ENCODE measurements at places on chromosomes 6 and 20.

DNA sequence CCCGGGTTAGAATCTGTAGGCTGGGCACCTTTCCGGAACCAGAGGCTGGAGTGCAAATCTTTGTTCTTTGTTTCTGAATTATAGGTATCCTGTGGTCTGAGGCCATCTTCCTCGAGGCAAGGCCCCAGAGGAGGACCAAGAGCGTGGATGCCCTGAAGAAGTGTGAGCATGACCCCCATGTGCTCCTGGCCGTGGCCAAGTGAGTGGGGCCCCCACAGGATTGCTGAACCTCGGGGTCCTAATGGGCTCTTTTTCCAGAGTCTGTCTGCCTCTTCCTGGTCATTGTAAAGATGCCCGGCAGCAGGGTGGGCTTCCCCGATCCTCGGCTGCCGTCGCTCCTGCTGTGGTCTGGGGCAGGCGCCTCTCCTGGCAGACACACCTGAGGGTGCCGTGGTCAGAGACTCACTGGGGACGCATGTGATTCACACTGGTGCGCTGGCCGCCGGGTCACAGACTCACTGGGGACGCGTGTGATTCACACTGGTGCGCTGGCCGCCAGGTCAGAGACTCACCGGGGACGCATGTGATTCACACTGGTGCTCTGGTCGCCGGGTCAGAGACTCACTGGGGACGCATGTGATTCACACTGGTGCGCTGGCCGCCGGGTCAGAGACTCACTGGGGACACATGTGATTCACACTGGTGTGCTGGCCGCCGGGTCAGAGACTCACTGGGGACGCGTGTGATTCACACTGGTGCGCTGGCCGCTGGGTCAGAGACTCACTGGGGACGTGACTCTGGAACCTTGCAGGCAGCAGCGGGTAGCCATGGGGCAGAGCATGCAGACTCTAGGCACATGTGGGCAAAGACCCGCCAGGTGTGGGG, 6.5 kb upstream of the C20orf204 start:
- no peak for DNase-seq

GRCh38 chr20:3172933-3173609, at the start of gene LZTS3:
LZTS3 (minus strand) TSS chr20:3173549; CDS start chr20:3167163, 6,386 bp downstream.
- DNase-seq, result peak; percentile 86

GRCh38 chr6:170251776-170252571, 38.9 kb downstream of the DLL1 start:
- DNase-seq, result no peak

DNA sequence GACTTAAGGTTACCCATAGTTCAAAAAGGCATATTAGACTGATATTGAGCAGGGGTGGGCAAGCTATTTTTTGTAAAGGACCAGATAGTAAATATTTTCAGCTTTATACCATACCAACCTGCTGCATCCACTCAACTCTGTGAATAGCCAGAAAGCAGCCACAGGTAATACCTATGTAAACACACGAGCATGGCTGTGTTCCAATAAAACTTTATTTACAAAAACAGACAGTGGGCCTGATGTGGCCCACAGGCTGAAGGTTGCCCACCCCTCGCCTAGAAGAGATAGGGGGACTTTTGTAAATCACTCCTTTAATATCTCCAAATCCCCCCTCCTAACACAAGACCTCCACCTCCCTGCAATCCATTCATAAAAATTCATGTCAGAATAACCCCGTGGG, 64.4 kb downstream of the PSMG4 start:
- DNase-seq, result no peak

GRCh38 chr6:11424395-11425034, 113.0 kb upstream of the TMEM170B start:
- no peak for DNase-seq

- DNase-seq, result no peak
These were observed 44.7 kb downstream of the RGS17 start for GRCh38 chr6:153086225-153086990.

DNA sequence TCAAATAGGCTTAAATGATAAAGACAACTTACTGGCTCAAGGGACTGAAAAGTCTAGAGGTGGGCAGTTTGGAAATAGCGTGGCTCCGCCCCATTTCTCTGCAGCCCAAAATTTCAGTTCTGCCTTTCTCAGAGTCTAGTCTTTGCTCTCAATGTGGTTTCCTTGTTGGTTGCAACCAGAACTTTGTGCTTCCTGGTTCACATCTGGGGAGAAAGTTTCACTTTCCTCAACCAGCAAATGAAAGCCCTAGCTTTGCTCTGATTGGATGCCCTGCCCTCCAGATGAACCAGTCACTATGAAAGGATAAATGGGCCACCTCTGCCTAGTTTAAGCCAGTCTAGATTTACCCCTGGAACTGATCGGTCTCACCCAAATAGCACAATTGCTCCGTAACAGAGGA, 14.9 kb downstream of the SYCP2L start:
- no peak for DNase-seq

DNA sequence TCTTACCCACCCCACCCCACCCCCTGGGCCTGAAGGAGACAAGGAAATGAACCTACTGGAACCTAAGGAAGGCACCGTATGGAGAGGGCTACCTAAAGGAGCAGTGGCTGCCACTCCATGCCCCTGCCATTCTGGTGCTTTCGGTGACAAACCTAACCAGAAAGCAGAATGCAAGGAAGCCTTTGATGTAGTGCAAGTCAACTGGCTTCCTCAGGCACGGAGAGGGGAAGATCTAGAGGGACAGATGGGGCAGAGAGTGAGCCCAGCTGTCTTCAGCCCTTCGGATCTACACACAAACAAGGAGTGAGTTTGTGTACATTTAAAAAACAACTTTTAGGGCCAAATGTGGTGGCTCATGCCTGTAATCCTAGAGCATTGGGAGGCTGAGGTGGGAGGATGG, 39.5 kb downstream of the PPP1R16B start:
- no peak for DNase-seq

DNA sequence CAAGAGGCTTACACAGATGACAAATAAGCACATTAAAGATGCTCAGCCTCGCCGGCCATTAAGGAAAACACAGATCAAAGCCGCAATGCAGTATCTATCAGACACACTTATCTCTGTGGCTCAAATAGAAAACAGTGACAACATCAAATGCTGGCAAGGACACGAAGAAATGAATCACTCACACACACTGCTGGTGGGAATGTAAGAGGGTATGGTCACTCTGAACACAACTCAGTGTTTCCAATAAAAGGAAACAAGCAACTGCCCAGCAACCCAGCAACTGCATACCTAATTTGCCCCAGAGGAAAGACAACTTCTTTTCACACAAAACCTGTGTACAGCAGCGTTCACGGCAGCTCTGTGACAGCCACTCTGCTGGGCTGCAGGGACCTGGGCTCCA, 155.8 kb downstream of the WDR27 start:
- DNase-seq, result no peak

GRCh38 chr20:32019156-32019510, 8.9 kb downstream of the CCM2L start:
- DNase-seq, result no peak

DNA sequence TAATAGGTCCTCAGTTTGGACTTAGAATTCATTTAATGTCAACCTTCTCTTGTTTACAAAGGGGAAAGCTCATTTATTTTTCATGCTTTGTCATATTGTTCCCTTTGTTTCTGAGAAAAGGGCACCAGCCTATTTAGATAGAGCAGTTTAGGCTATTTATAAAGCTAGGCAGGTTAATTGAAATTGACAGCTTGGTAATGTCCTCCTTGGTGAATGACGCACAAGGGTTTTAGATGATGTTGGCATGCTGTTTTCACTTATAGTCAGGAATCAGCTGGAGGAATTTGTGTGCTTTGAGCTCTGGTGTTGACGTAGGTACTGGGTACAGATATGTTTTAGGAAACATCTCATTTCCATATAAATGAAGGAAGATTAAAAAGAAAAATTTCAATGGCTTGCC, 45.2 kb downstream of the BCKDHB start:
- DNase-seq, result no peak

GRCh38 chr6:148650941-148651505, 95.8 kb upstream of the UST start:
- DNase-seq, result no peak

DNA sequence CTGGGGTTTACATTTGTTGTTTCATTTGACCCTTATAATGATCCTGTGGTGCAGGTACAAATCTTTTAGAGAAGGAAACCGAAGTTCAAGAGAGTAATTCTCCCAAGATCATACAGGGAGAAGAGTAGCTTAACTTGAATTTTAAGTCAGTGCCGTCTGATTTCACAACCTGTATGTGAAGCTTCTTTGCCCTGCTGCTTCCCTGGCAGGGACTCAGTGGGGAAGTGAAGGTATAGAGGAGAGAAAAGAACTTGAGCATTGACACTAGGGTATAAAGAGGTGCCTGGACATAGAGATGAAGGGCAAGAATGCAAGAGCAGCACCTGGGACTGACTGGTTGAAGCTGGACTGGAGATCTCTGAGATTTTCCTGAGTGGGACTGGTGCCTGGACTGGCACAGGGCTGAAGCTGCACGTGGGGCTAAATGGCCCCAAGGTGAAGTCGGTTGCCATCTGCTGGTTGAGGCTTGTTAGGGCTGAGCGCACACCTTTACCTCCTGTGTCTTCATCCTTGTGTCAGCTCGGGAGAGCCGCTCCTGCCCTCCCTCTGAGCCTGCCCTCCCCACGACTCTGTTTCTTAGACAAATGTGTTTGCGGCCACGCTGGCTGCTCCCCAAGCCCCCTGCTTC, 41.8 kb downstream of the FARS2 start:
- peak; percentile 53 for DNase-seq

DNA sequence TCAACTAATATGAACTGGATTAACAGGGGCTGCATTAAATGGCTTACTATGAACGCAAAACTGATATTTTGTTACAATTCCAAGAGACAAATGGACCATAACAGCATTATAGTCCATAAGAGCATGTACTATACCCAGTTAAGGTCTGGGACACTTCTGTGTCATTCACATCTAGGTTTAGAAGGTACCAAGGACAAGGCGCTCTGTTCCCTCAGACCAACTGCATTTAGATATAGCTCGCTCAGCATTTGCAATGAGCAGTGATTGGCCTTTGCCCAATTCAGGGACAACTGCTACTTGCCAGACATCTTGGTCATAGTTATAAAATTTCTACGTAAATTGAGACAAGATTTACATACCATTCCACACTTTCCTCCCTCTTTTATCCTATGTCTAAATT, 132.4 kb downstream of the HS3ST5 start:
- DNase-seq, result no peak

- DNase-seq, result no peak
These were observed 27.3 kb downstream of the RRBP1 start for GRCh38 chr20:17654649-17655285.

DNA sequence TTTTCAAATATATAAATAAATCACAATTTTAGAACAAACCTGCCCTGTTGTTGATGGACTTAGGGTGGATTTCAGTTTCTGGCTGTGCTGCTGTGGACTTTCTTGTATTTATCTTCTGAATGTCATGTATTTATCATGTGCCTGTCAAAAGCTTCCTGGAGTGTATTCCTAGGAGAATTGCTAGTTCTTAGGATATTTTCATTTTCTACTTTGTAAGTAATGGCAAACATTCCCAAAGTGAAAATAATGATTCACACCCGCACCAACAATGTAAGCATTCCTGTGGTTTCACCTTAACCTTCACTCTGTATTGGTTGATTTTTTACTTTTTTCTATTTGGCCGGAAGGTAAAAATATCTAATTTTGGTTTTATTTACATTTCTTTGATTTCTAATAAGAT, 387.8 kb downstream of the SMOC2 start:
- DNase-seq, result no peak

DNA sequence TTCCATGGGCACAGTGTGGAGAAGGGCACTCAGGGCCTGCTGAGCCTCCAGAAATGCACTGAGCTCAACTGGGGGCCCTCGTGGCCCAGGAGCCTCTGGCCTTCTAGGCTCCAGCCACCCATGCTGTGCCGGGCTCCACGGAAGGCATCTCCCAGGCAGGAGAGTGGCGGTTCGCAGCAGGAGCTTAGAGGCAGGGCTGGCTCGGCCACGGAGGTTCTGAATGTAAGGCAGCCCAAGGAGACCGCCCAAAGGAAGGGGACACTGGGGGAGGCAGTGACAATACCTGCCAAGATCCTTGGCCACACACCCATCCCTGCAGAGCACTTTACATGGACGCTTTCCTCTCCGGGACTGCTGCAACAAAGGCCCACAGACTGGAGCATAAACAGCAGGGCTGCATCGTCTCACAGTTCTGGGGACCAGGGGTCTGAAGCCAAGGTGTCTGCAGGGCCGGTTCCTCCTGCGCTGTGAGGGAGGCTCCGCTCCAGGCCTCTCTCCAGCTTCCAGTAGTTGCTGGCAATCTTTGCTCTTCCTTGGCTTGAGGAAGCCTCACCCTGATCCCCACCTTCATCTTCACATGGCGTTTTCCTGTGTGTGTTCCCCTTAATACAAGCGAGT, 128.2 kb upstream of the CDH4 start:
- DNase-seq, result no peak

- no peak for DNase-seq
These were observed 185.7 kb upstream of the MARCKS start for GRCh38 chr6:113671421-113671820.

DNA sequence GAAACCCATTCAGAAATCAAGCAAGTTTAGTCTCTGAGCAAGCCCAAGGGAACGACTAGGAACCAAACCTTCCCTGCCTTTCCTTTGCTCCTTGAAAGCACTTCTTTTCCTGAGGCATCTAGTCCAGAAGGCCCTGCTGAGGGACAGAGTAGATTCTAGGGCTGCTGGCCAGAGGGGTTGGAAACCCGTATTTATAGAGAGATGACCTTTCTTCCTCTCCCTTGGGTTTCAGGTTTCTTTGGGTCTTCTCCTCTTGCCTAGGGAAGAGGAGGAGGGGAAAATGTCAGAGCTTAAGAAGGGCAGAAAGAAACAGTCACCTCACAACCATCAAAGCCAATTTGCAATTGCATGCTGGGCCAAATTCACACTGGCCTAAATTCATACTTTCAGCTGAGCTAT, 5.8 kb downstream of the APOBEC2 start:
- no peak for DNase-seq

GRCh38 chr20:6696001-6696400, 71.5 kb upstream of the BMP2 start:
- no peak for DNase-seq

DNA sequence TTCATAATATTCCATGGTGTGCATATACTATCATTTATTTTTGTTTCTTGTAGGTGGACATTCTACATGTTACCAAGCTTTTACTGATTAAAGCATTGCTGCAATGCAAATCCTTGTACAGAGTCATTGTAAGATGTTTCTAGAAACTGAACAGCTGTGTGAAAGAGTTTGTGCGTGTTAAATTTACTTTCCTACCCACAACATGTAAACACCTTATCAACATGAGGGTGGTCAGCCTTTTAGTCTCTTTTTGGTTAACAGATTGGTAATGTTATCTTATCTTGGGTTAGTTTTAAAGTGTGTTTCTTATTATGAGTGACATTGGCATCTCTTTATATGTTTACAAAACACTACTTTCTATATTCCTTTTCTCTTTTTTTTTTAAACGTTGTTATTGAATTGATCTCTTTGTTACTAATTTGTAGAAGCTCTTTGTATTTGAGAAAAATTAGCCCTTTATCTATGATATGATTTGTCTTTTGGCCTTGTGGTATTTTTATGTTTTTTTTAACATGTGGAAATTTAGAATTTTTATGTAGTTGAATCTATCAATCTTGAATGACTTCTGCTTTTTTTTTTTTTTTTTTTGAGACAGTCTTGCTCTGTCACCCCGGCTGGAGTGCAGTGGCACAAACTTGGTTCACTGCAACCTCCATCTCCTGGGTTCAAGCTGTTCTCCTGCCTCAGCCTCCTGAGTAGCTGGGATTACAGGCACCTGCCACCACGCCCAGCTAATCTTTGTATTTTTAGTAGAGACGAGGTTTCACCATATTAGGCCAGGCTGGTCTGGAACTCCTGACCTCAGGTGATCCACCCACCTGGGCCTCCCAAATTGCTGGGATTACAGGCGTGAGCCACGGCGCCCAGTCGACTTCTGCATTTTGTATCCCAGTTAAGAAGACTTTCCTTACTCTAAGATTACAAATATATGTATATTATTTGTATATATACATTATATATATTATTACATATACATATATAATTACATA, 112.1 kb downstream of the TCP11 start:
- no peak for DNase-seq

Measured in activated CD4-positive, alpha-beta T cell treated with anti-CD3 and anti-CD28 coated beads for 4 hours (primary cell).